NCI-H1930 (cell line): ENCODE measurements at places on chromosomes 7 and 10.

DNA sequence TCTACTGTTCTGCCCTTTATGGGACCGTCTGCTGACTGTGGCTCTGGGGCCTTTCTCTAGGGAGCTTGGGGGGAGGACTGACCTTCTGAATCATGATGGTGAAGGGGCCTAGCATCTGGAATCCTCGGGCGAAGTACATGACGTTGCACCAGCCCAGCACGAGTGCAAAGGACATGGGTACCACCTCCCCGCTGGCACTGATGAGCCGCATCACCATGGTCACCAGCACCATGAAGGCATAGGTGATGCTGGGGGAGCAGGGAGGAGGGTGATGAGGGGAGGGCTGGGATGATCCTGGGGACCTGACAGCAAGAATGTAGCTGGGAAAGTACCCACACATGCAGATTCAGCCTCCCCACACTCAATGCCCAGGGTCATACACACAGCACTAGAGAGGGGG, 11.1 kb downstream of the TRPV6 start:
- DNase-seq = no peak

- no peak for DNase-seq
Observed at GRCh38 chr10:112851588-112852211, 98.3 kb upstream of the TCF7L2 start.

DNA sequence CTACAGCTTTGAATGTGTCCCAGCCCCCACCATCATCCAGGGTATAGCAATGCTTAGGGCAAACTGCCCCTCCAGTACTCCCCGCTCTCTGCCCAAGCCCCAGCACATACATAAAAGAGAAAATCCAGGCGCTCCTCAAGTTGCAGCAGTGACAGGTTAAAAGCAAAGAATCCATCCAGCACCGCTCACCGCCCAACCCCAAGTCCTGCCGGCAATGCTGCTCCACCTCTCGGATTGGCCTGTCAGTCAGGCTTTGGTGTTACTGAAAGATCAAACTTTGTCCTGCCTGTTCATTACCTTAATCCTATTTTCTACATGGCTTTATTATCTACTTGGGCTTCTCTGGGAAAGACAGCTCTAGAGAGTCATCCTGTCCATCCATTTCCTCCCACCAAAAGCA, 31.9 kb downstream of the DPCD start:
- DNase-seq = no peak

DNA sequence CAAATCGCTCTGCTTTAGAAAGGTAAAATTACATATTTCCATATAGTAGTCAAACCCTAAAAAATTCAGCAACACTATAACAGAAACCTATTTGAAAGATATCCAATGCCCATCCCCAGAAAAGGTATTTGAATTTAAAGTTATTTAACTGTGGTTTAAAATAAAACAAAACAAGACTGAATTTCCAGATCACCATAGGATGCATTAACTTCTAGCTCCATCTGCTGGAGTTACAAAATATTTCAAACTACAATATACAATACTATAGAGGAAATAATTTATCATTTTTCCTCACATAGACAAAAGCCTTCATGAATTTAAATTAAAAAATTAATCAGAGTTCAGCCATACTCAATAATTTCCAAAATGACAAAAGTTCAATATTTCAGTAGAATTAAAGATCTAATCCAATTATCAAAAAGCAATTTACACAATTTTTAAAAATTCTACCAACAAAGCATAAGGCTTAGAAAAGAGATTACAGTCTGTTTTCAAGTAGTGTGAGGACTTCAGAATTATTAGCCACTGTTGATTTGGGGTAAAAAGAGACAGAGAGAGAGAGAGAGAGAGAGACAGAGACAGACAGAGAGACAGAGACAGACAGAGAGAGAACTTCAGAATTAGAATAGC, 75.9 kb downstream of the LMBR1 start:
- no peak for DNase-seq

GRCh38 chr10:70652761-70653657, 19.3 kb upstream of the ADAMTS14 start:
- DNase-seq = no peak

GRCh38 chr7:91556956-91557650, 292.9 kb downstream of the FZD1 start:
- DNase-seq = no peak

DNA sequence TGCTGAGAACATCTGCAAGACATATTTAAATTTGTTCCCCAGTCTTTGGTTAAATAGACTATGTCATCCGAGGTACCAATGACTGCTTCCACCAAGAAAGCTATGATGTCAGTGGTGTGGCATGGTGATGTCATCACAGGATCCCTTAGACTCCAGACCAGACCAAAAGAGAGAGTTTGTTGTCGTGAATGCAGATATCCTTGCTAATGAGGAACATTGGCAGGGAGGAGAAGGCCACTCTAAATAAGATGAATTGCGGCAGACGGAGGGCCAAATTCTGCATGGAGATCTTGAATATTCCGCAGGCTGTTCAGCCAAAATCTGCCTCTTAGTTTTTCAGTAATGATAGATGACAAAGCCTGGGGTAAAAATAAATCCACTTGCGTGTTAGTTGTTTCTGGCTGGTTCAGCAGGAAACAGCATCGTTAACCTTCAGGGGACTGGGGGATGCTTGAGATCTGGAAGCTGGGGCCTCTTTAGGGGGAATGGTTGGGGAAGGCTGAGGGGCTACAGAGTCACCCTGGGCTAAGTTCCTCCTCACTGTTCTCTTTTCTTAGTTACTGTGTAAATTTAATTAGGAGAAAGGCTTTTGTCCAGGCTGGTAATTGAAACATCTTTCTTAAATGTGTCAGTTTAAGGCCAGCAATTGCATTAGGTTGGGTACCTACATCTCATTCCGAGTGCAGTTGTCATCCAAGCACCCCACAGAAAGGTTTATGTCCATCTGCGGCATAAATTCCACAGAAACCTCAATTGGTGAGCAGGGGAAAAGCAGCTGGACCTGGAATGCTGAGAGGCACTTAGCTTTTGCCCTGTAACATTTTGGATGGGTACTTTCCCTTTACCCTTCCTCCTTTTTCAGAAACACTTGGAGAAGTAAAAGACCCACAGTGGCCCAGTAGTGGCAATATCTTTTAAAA, 11.6 kb upstream of the CAMK1D start:
- DNase-seq = no peak

DNA sequence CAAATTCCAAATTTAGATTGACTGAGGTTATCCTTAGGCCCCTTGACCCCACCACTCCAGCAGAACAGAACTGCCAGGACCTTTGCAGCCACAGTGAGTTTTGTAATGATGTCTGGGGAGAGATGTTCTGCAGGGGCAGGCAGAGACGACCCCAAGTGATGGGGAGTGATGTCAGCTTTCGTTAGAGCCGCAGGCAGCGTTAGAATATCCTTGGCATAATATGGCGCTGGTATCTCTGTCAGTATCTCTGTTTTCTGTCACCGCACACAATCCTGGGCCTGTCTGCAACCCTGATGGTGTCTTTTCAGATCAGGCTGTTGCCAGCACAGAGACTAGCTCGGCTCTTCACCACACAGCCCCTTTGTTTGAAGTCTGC, 1083.6 kb downstream of the KCNMA1 start:
- DNase-seq = no peak

GRCh38 chr10:9158675-9159074, 1104.2 kb downstream of the GATA3 start:
- no peak for DNase-seq

- no peak for DNase-seq
Observed at GRCh38 chr10:132151286-132151950, 35.3 kb upstream of the DPYSL4 start.
